ENCODE measurements at places on chromosomes 7 and 10. TPM values are rescaled to one million over a fixed set of nuclear protein-coding genes. Genes with fewer than 3 reads are reported as not detected.
A peak's percentile ranks its signal among the peaks of the same experiment; 100 is the strongest.

- no peak for DNase-seq
These were observed 114.6 kb downstream of the PRPF18 start for GRCh38 chr10:13701157-13701919.

DNA sequence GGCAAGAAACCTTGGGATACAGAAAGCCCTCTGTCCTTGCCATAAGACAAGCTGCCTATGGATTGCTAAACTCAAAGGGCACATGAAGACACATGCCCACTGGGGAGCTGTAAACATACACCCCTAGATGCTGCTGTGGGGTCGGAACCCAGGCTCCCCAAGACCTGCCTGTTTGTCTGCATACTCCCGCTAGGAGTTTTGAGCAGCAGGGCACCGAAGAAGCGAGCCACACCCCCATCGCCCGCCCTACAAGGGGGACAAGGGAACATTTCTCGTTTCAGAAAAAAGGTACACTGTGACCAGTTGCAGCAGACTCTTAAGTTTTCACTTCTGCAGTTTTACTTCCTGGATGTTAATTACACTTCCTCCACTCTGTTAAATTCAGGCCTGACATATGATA, 680.2 kb upstream of the GHITM start:
- no peak for DNase-seq

DNA sequence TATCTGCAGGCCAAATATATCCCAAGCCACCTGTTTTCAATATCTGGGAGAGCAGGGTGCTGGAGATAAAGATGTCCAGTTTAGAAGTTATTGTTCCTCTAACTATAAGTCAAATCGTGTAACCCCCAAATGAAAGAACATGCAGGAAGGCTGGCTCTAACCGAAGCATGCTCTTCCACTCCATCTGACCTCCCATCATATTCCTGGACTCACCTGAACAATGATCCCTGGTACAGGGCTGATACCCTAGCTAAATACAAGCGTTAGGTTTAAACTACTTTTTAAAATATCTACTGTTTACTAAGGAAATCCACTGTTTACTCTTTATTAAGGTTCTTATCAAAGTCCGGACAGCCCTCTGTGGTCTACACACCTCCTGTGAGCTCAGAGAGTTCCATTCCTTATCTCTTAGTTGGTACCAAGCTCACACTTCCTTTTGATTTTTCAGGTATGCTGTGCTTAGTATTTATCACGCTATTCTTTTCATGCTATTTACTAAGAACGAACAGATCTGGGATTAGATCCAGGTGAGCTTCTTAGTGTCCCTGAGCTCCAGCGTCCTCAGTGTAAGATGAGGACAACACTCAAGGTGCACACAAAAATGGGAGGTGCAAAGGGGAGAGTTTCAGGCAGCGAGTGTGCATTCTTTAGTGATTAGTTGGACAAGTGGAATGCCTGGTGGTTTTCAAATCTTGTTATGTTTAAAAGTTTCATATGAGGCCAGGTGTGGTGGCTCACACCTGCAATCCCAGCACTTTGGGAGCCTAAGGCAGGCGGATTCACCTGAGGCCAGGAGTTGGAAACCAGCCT, 23.6 kb upstream of the COBL start:
- peak; percentile 90 for DNase-seq

DNA sequence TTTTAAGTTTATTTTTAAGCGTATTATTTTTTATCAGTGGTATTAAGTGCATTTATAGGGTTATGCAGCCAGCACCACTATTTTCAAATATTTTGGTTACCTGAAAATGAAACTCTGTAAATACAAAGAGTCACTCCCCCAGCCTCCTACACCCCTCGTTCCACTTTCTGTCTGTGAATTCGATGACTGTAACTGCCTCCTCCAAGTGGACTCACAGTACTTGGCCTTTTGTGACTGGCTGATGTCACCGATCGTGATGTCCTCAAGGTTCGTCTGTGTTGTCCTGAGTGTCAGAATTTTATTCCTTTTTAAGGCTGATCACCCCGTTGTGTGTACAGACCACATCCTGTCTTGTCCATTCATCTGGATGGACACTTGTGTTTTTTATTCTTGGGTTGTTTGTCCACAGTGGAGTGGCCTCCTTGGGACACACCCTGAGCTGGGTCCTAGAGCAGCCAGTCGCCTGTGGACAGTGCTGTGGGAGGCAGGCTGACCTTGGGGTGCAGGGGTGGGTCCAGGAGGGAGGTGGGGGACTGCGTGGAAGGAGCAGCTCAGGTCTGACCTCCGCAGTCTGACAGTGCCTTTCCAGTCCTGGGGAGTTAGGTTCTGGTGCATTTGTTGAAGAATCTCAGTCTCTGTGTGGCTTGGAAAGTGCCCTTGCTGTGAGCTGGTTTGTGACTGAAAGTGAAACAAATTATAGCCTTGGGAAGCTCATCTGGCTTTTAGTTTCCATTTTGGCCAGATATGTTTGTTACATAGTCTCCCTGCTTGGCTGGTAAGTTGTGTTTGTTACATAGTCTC, 6.9 kb downstream of the MTG1 start:
- DNase-seq = no peak

GRCh38 chr10:9012312-9012711, 957.8 kb downstream of the GATA3 start:
- DNase-seq = no peak

DNA sequence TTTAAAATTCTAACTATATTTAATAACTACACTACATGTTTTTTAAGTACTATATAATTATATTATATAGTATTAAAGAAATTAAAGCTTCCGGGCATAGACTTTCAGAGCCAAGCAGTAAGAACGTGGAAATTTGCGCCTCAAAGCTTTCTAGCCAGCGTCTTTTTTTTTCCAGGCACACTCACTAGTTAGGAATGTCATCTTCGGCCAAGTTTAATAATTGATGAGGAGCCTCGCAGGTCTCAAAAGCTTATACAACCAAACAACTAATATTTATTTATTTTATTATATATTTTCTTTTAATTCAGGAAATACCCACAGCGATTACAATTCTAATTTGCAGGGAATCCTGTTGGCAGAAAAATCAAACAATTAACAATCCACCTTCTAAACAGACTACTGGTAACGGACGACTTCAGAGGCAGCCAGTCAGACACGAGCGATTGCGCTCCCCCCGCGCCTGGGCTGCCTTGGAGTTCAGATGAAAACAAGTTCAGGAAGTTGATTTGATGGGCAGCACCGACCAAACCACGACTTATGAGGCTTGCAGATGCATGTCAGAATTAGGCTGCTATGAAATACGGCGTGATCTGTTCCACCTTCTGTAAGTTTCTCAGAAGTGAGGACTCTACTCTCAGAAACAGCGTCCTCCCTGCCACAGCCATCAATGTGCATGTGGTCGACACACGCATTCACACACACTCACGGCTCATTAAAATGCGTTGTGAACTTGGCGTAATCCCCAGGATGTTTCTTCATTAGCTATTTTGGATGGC, 431.8 kb upstream of the MGMT start:
- DNase-seq = no peak

DNA sequence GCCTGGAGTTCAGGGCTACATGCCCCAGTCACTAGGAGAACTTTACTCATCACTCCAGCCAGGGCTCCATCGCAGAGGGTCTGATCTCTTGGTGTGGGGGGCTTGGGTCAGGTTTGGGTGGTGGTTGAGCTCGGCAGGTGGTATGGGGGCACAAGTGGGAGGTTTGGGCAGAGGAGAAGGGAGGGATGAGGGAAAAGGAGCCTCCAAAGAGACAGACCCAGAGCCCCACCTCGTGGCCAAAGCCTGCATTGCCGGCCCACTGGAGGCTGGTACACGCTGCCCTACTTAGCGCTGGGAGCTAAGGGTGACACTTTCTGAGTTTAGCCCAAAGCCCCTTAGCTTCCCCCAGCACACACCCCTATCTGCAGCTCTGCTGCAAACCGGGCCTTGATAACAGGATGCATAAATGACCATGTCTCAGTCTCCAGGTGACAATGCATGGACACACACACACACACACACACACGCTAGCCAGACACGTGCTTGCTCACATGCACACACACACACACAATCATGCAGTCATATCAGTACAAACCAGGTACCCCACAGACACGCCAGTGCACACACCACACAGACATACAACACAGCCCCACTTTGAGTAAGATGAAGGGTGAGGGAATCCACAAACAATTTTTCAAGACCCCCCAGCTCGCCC, 14.7 kb downstream of the LZTS2 start:
- peak; percentile 78 for DNase-seq

DNA sequence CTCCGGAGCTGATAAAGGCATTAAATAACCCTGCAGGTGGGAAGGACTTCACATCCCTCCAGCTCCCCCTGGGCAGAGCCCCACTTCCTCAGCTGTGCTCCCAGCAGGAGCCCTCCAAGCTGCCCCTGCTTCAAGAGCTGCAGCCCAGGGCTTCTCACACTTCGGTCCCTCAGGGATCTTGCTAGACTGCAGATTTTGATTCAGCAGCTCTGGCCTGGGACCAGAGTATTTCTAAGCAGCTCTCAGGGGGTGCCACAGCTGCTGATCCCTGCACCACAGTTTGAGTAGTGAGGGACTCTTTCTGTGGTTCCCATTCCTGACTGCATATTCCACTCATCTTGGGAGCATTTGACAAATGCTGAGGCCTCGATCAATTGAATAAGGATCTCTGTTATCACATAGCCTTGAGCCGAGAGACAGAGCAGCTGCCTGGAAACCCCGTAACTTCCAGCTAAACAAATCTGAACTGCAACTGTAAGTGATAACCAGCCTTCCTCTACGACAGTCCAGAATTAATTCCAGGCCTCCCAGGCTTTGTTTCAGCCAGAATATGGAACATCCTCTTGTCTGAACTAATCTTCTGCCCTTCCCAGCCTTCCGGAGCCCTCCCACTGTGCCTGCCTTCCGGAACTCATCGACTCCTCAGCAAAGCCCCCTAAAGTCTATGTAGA, 161.4 kb downstream of the CCDC3 start:
- DNase-seq = no peak

GRCh38 chr7:121205777-121206176, 123.0 kb upstream of the WNT16 start:
- DNase-seq = no peak

DNA sequence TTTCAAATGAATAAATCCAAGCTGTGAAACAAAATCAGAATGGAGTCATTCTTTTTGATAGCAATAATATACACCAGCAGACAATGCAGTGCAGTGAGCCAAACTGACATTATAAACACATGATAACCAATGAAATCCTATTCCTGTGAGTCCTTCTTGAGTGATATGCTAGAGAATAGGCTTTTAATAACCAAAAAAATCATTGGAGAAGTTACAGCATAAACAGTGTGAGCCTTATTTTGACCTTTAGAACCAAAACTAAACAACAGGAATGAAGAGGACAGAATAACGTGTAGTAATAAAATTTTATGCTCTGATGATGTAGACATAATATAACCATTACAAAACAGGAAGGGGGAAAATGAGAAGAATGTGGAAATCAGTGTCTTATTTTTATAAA, 8.7 kb downstream of the HUS1 start:
- no peak for DNase-seq

GRCh38 chr10:63491588-63492316, 26.0 kb upstream of the JMJD1C start:
- peak; percentile 83 for DNase-seq

DNA sequence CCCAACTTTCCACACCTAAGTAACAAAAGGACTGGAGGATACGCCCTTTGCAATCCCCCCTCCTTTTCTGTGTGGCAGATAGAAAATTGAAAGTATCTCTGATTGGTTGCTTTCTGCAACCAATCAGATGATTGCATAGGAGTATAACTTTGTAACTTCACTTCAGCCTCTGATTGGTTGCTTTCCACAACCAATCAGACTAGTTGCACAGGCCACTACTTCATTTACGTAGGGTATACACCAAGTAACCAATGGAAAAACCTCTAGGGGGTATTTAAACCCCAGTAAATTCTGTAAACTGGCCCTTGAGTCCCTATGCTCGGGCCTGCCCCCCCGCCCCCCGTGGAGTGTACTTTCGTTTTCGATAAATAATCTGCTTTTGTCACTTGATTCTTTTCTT, 1080.4 kb downstream of the CNTNAP2 start:
- peak; percentile 3 for DNase-seq

DNA sequence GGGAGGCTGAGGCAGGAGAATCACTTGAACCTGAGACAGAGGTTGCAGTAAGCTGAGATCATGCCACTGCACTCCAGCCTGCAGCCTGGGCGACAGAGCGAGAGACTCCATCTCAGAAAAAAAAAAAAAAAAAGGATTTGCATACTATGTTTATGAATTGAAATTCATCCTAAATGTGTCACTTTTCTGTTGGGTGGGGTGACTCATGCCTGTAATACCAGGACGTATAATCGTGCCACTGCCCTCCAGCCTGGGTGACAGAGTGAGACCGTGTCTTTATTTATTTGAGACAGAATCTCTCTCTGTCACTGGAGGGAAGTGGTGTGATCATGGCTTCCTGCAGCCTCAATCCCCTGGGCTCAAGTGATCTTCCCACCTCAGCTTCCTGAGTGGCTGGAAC, 5.8 kb downstream of the ZNF212 start:
- peak; percentile 44 for DNase-seq

SORBS1 gene
- 3.7 TPM for total RNA-seq

BEND7 gene
- total RNA-seq = 1.2 TPM

FFAR4 gene
- 1.5 TPM for total RNA-seq

COMMD3 gene
- 86.6 TPM for total RNA-seq

NPFFR1 gene
- not detected for total RNA-seq

CTTNBP2 gene
- 1.0 TPM for total RNA-seq

MRLN gene
- total RNA-seq = not detected

SPDYE17 gene
- total RNA-seq = not detected

CPA2 gene
- not detected for total RNA-seq

LDB1 gene
- 34.2 TPM for total RNA-seq

XRCC2 gene
- 18.7 TPM for total RNA-seq

PMS2 gene
- total RNA-seq = 16.2 TPM

ANKRD1 gene
- total RNA-seq = 3.5 TPM

GPC2 gene
- total RNA-seq = 2.3 TPM

TAS2R3 gene
- not detected for total RNA-seq
